ENCODE measurements at places on chromosomes 2 and 18.

DNA sequence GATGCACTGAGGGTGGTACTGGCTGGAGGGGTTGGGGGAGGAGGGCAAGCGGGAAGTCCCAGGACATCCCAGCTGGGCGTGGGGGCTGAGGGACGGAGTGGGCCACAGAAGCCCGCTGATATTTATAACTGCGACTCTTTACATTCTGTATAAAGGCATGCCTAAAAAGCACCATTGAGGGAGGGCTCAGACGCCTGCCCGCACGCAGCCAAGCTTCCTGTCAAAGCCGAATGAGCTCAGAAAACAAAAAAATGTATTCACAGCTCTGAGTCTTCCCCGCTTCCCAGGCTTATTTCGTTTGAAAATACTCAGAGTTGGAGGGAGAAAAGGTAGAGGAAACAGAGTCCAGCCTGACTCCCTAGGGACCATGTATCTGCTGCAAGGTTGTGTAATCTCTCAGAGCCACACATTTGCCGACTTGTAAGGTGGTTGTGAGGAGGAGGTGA, 170.1 kb upstream of the HAAO start:
- DNase-seq = no peak

GRCh38 chr2:119028327-119029174, 86.6 kb downstream of the MARCO start:
- DNase-seq = no peak

DNA sequence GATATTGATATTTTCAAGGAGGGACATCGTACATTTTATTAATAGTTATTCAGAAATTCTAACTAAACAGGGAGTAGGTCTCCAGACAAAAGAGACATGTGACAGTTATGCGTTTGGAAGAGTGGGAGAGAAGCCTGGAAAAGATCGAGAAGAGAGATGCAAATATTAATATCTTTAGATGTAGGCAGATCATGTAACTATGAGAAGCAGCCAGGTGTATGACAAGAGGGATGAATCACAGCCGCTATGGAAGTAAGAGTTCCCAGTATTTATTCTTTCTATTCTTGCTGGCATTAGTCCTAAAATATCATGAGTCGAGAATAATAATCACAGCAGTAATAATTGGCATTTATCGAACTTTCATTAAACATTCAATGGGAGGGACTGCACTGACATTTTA, 140.2 kb downstream of the CSRNP3 start:
- no peak for DNase-seq

- DNase-seq = no peak
Measured at GRCh38 chr18:8942909-8943545, 159.5 kb upstream of the NDUFV2 start.

GRCh38 chr2:118837067-118837466, 10.4 kb downstream of the EN1 start:
- DNase-seq = no peak

- DNase-seq = no peak
Measured at GRCh38 chr18:44497311-44497710, 183.4 kb upstream of the SETBP1 start.

GRCh38 chr18:35938562-35938961, 33.9 kb upstream of the RMP24 start:
- DNase-seq = no peak

GRCh38 chr18:37654731-37655369, 89.3 kb upstream of the CELF4 start:
- no peak for DNase-seq

DNA sequence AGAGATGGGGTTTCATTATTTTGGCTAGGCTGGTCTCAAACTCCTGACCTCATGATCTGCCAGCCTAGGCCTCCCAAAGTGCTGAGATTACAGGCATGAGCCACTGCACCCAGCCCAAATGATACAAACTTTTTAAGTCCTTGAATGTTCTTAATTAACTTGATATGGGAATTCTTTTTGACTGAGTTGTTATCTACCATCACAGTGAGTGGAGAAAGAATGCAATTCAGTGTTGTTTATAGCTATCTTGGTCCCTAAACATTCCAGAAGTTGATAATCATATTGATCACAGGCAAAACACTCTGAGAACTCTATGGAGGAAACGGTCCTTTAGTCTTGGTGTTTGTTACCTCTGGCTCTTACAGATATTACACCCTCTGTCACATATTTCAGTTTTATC, 1072.5 kb downstream of the SUCLG1 start:
- no peak for DNase-seq

DNA sequence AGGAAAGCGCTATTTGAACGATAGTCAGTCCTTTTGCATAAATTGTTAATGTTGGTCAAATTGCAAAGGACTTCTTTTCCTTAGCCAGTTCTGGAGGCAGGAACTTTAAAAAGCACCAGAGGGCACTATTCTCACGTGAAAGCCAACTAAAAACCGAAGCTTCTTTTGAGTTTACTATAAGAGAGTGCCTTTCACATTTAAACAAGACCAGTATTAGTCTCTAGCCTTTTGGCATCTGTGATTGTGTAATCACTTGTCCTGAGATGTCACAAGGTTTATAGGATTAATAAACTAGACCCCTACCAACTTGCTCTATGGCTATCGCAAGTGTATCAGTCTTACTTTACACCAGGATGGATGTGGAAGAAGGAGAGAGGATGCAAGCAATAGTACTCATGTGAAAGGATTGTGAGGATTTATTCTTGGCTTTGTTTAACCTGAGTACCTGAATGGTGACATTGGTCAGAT, 14.4 kb upstream of the STAT4 start:
- DNase-seq = no peak

- DNase-seq = no peak
Measured at GRCh38 chr2:854460-854859, 96.2 kb upstream of the SNTG2 start.

DNA sequence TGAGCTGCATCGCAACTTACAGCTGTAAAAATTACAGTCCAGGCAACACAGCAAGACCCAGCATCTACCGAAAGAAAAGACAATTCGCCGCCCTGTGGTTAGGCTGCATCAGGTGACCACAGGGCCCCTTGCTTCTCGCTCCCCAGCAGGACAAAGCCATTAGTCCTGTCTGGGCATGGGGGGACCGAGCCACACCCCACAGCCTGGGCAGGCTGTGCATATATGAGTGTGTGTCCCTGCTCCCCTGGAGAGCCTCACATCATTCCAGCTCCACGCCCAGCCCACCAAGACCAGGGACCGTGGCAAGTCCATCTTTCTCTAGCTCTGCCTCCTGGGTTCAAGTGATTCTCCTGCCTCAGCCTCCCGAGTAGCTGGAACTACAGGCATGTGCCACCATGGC, 33.9 kb downstream of the SNORC start:
- no peak for DNase-seq

GRCh38 chr2:62354771-62355561, 151.0 kb downstream of the TMEM17 start:
- no peak for DNase-seq

GRCh38 chr2:218924757-218925156, 34.7 kb upstream of the CDK5R2 start:
- DNase-seq = no peak

DNA sequence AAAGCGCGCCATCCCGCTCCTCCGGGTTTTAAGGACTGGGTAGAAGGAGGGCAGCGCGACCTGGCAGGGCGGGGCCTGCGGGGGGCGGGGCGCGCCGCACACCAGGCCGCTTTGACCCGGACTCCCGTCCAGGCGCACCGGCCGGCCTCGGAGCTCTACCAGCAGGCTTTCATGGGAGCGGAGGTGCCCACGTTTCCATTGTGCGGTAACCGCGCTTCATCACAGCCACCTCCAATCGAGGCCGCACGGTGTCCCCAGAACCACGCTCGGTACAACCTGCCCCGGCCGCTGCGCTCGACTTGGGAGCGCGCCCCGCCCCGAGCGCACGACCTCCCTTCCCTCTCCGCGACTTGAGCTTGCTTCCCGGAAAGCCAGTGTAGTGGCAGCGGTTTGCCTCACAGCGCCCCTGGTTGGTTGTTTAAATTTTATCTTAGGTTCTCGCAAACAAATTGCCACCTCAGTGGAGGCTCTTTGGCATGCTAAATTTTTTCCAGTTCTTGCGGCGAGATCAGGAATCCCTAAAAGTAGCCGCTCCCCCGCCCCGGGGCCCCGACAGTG, 280 bp upstream of the CYP1B1 start:
- no peak for DNase-seq

DNA sequence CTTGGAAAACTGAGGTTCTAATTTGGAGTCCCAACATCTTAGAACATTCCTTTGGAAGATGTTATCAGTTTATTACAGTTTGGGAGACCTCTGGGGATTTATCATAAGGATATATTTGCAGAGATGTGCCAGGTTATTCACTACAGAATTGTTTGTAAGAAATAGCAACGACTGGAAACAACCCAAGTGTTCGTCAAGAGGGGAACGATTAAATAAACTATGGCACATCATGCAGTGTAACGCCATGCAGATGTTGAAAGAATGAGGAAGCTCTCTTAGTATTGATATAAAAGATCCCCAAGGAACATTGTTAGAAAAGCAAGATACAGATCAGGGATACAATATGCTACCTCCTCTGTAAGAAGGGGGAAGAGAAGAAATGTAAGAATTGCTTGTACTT, 210.6 kb downstream of the TMEM247 start:
- DNase-seq = no peak

DNA sequence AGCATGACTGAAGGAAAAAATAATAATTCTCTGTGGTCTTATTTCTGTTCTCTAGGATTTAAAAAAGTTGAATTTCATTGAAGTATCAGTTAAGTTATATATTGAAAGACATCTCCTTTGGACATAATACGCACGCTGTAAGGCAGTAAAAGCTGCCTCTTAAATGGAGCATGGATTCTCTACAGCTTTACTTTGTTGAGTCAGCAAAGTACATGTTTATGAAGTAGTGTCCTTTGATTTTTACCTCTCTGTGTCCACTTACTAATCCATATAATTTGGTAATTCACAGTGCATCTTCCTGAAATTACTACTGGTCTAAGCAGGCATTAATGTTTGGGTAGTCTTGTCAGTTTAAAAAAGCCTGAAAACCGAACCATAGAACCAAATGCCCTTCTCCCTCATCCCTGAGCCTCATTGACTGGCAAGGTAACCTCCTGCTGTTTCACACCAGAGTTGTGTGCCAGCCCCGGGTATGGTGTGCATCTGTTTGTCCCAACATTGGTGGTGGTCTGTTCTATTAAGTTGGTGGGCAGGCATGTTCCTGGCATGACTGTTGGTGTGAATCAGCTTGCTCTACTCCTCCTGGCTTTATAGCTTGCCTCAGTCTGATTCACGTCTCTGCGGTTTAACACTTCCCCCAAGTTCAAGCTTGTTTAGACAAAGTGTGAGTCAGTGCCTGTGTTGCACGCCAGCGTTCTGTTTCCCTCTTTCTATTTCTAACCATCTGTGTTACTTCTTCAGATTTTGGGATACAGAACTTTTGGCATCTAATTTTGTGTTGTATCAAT, 71.0 kb upstream of the ITM2C start:
- peak; percentile 97 for DNase-seq

DNA sequence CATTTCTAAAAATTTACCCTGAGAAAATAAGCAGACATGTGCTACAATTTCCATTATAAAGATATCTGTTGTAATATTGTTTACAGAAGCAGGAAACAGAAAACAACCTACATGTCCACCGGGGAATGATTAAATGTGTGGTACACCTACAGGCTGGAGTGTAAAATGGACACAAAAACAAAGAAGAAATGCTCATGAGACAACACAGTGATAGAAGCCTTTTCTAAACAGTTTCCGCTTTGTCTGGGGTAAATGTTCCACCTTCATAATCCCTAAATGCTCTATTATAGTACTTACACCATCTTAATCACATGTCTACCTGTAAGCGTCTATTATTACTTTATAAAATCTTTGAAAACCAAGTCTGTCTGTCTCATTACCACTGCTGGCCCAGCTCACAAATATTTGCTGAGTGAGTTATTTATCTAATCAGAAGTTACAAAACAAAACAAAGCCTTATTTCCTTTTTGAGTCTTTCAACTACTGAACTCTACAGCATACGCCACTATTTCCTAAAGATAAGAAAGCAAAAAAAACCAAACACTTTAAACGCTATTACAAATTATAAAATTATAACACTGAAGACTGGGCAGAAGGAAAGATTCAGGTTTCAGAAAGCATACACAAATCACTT, 95.3 kb downstream of the PIGN start:
- DNase-seq = no peak

DNA sequence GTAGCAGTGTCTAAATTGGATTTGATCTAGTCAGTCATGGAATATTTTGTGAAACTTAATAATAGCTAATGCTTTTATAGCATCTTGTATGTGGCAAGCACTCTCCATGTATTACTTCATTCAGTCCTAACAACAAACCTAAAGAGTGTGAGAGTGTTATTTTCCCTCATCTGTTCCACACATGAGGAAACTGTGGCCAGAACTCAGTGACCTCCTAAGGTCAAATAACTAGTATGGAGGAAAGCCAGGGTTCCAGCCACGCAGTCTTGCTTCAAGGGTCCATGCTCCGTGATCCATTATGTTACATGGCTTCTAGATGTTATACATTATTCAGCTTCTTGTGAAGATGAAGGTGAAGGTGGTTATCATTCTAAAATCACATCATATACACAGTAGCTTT, 45.5 kb downstream of the TWSG1 start:
- no peak for DNase-seq

DNA sequence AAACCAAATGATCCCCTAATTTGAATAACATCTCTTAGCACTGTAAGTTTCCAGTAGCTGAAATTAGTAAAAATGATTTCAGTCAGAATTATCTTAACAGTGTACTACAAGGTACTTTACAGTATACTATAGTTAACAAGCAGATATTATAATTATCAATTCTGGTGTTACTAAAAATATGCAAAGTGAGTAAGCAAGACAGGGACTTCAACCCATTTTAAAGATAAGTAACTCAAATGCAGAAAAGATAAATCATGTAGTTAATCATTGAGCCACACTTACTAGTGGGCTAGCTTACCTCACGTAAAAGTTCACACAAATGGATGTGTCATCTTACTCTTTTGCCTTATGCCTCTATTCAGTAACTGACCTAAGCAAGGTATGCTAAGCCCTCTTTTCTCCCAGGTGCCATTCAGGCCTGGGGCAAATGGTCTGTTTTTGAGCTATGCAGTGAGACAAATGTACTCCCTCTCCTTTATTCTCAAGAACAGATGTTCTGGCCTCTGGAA, 101.0 kb downstream of the NBAS start:
- DNase-seq = no peak

GRCh38 chr18:50011813-50012435, 183.0 kb downstream of the MYO5B start:
- no peak for DNase-seq

GRCh38 chr2:217740178-217740577, 262.6 kb downstream of the TNS1 start:
- no peak for DNase-seq

DNA sequence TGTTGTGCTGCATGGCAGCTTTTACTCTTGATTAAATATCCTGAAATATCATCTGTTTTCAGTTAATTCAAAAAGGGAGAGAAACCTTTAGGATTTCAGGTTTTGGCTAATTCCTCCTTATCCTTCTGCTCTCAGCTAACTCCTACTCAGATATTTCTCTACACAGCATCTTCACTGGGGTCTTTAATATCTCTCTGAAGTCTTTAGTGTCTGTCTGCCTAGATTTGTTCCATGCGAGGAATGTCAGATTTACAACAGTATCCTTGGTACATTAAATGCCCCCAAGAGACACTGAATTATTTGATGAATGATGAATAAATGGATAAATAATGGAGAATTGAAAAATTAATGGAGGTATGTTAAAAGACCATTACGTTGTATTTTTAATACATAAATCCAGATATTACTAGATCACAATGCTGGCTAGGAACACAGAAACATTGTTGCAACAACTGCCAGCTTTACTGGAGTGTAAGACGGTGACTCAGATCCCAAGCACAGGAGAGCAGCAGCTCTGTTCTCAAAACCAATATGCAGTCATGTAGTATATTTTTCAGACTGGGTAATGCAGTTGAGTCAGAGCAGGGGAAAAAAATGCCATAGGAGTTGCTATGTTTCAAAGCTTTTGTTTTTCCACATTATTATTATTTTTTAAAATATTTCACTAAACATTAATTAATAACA, 388.0 kb upstream of the SYT4 start:
- no peak for DNase-seq

Data from SIG-M5 (cell line).